Right renal cortex interstitium (tissue), 3 donors: ENCODE measurements at places on chromosomes 2 and 18.

- DNase-seq = no peak
Measured at GRCh38 chr18:26185267-26185666, 41.0 kb upstream of the TAF4B start.

DNA sequence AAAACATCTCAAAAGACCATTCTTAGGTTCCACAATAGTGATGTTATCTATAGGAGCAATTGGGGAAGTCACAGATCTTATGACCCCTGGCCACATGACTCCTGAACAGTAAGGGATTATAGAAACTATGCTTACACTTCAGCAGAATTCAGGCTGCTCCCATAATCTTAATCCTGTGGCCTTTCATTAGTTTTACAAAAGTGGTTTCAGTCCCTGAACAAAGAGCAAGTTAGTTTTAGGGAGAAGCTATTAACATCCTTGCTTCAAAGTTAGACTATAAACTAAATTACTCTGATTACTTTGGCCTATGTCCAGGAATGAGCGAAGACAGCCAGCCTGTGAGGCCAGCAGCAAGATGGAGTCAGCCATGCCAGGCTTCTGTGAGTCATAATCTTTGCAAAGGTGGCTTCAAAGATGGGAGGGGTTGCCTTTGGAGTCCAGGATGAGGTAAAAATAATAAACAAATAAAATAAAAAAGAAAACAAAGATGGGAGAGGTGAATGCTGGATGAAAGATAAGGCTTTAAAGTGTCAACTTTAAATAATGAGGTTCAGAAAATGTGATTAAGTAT is 168.7 kb upstream of the NDUFV2 start:
- DNase-seq = no peak

GRCh38 chr2:67208887-67209500 is 188.1 kb upstream of the ETAA1 start:
- no peak for DNase-seq

DNA sequence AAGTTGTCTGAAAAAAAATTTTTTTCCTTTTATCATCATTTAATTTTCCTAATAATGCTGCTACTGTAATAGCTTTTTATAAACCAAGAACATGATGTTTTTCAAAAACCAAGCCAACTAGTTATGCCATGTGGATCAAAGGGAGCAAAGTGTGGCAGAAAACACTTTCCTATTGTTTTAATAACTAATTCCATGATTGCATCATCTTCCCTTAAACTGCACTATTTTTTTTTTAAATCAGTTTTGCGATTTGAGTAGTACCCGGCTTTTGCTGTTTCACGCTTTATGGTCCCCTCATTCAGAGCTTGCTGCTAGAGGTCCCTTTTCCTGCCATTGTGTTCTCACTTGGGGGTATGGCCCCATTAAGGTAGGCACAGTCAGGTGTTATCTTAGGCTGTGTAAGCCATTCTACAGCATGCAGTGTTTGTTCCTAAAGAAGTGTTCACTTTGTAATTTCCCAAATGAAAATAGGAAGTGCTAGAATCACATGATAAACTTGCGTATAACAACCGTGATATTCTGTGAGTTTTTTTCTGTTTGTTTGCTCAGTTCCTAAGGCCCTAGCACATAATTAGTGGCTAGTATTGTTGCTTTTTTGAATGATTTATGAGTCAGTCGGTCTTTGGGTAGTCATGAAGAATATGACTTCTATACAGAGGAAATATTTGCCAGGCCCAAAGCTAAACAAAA is 225.8 kb downstream of the PTGR3 start:
- no peak for DNase-seq
